ENCODE measurements at places on chromosomes 3 and 15.

- DNase-seq = no peak
These were observed 175.7 kb downstream of the TNIK start for GRCh38 chr3:171284308-171285075.

- DNase-seq = no peak
These were observed 120.0 kb upstream of the ST8SIA2 start for GRCh38 chr15:92273723-92274122.

DNA sequence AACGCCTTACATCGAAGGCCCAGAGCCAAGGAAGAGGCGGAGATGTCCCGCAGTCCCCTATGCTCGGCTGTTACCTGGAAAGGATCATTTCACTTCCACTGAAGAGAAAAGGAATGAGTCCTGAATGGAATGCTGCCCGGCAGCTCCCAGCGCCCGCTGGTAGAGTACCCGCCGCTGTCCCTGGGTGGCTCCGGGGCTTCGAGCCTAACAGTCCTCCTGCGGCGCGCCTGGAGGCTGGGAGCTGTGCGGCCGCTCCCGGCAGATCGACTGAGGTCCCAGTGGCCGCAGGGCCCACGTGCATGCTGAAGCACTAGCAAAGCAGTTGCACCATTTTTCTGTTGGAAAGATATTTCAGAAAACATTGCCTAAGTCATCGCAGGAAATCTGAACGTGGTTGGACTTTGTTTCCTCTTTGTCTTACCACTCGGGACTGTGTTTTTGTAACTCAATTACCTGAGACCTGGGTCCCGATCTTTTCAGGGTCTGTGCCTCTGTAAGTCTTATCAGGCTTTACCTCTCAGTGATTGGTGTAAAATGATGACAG is 984 bp downstream of the RNU6-1 start:
- DNase-seq = no peak

DNA sequence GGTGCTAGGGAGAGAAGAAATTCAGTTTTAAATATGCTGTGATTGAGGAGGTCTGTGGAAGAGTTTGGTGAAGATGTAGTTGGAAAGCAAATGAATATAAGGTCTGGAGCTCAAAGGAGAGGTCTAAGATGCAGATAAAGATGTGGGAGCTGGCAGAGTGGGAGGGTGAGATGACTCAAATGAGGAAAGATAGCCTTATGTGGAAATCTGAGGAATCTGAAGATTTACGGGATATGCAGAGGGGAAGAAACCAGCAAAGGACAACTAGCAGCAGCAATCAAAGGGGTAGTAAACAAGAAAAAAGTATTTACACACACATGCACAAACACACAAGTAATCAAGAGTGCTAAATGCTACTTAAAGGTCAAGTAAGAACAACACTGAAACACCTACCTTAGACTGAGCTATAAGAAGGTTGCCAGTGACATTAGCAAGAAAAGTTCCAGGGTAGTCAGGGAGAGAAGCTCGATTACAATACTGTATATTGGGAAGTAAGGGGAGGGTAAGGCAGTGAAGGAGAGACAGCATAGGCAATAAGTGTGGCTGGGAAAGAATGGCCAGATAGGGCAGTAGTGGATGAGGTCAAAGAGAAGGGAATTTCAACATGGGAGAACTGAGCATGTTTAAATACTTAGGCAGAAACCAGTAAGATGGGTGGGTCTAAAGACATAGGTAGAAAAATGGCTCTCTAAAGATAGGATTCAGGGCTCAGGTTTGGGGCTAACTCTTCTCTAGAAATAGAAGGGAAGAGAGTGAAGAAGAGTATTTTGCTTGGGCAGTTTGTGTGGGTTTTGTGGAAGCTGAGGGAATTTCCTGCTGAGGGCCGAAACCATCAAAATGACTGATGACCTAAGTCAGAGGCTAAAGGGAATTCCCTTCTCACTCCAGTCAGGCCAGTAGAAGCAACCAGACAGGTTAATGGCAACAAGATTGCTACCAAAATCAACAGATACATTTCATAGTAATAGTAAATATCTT is 8.9 kb downstream of the CMTM6 start:
- DNase-seq = no peak

- DNase-seq = no peak
These were observed 6.7 kb downstream of the VIPR1 start for GRCh38 chr3:42509111-42509510.

GRCh38 chr3:73235768-73236167 is 174.3 kb downstream of the EBLN2 start:
- DNase-seq = no peak

- DNase-seq = no peak
These were observed 357.2 kb downstream of the PDCD6IP start for GRCh38 chr3:34155666-34156065.

DNA sequence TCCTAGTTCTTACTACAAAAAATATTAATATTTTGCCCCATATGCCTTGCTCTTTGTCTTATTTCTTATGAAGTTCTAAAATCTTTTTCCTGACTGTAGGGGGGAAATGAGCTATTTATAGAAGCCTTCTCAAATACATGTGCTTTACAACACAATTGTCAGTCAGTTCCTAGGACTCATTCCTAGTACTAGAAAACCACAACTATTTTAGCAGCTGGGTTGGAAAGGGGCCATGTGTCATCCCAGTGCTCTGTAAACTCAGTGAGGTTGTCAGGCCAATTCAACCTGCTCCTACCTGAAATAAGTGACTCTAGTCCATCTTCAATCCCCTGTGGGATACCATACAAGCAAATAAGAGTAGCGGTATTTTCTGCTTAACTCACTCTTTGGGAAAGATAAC is 153.8 kb downstream of the ULK4 start:
- DNase-seq = no peak

GRCh38 chr3:43856761-43857160 is 166.0 kb downstream of the ABHD5 start:
- DNase-seq = no peak

DNA sequence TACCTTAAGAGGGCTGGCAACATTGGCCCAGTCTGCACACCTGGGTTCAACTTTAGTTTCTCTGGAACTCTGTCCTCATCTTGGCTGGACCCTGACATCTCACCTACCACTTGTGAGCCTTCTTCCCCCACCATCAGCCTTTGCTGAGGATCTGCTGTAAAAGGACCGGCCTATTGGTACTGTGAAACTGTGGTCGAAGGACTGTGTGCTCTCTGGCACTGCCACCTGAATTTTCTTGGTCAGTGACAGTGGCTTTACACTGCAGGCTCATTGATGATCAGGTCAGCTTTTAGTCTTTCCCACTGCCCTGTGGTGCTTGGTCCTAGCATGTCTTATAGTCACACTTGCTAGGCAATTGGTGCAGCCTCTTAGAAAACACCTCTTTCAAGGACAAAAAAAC is 86.9 kb downstream of the PEX5L start:
- DNase-seq = no peak

DNA sequence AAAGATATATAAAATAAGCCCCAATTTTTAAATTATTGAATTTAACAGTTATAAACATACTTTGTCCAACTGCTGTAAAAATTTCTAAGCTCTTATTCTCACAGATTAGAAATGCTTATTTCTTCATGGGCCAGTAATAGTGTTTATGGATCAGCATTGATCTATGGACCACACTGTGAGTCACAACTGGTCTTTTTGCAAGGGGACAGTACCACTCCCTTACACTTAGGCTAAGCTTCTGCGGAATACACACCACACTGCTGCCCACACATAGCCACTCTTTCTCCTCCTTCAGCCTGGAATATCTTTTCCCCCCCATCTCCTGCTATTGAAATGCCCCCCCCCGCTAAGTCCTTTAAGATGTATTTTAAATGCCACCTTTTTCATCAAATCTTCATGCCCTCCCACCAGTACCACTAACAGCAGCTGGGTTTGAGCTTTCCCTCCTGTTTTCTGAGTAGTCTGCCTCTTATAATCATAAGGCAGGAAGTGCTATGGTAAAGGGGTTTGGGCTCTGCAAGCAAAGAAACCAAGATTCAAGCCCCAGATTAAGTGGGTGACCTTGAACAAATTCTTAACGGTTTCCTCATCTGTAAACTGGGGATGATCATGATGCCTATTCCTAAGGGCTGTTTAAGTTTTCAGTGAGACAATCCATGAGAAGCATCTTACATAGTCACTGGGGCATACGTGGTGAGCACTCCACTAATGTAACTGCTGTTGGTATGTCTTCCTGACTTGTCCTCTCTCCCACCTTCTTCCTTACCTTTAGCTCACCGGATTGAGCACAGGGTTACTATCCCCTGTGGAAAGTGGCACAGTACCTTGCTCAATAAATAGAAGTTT is 69.2 kb downstream of the DCUN1D1 start:
- DNase-seq = no peak

DNA sequence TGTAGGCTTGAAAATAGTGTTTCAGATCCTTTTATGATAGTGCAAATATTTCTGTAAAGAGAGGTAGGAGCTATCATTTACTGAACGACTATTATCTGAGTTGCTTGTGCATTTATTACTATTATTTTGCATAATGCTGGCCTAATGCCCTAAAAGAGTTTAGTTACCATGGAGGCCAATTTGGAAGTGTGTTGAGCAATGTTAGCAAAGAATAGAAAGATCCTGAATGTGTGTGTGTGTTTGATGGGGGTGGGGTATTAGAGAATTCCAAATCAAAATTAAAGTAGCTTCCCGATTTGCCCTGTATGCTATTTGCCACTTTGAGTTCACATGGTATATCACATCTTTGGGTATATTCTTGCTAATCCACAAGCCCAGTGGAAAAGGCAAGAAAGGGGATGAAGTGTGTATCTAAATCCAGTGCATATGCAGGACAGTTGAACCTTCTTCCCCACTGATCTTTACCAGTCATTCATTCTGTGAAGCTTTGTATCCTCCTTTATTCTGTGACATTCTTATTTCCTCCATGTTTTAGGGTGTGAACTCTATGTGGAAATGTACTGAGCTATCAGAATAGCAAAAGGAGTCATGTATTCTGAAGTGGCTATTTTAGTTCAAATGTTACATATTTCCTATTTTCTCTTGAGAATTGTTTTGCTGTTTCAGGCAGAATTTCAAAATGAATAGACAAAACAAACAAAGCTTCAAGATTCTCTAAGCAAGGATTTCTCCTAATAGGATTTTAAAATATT is 45.7 kb upstream of the PLSCR5 start:
- no peak for DNase-seq

Data from CD8-positive, alpha-beta T cell (primary cell).